ENCODE measurements at places on chromosomes 16 and 17.
A peak's percentile ranks its signal among the peaks of the same experiment; 100 is the strongest.

DNA sequence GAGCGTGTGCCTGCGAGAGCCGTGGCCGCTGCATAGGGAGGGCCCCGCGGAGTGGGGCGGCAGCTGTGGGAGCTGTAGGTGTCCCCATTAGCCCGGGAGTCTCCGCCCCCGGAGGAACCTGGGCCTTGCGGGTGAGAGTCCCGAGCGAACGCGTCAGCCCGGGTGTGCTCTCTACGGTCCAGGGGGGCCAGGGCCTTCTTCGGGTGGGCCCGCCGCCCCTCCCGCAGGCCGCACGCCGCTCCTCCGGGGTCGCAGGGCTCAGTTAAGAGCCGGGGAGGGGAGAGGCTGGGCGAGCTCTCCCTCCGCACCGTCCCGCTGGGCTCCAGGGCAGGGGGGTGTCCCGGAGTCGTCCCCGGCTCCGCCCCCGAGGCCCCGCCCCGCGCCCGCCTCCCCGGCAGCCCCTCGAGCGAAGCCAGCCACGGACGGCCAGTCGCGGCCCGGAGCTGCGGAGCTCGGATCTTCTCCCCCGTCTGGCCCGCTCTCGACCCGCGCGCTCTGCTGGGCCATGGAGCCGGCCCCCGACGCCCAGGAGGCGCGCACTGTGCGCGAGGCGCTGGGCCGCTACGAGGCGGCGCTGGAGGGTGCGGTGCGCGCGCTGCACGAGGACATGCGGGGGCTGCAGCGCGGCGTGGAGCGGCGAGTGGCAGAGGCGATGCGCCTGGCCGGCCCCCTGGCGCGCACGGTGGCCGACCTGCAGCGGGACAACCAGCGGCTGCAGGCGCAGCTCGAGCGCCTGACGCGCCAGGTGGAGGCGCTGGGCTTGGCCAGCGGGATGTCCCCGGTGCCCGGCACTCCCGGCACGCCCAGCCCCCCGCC lies at the start of gene SMTNL2:
TSS of gene SMTNL2 (plus strand) at position 429 of the 816 bp plus-strand sequence. CDS start at position 506, 77 bp downstream.
- DNase-seq: peak; percentile 87
- peak within 1 kb of the TSS; percentile 41 for H3K4me3 ChIP-seq
- no peaks in the 10 kb centered on the region for H3K27me3 ChIP-seq
- peaks cover 5% of the 10 kb centered on the region for H3K4me1 ChIP-seq
- H3K27ac ChIP-seq: peak within 1 kb of the TSS; percentile 81

DNA sequence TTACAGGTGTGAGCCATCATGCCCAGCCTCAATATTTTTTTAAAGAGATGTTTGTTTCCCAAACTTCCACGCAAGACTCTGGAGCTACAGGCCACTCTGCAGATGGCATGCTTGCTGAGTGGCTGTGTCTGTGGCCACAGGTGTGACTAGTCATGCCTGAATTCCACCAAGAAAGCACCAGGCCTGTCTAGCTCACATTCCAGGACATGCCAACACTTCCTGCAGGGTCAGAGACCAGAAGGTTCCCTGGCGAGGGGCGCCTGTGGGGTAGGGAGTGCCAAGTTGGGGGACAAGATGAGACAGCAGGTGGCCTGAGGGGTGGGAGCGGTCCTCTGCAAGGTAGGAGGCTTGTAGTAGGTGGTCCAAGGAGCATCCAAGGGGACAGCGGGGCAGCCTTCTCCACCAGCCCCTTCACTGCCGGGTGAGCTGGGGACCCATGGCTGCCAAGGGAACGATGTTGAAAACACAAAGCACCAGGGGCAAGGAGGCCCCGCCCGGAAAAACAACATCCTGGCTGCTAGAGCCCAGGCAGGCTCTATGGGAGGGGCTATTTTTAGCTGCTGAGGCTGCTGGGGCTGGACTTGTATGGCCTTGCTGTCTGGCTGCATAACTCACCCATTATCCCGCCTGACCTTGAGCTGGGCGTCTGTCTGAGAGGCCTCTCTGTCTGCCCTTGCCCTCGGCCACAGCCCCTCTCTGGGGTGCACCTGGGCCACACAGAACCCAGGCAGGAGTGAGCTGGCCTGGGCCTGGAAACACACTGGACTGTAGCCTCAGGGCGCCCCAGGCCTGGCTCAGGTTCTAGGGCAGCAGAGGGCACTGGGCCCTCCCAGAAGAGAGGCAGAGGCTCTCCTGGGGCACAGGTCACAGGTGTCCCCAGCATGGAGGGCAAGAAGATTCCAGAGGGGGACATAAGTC lies 5.7 kb downstream of the TRIM47 start:
- peaks cover 27% of the 10 kb centered on the region for H3K4me1 ChIP-seq
- peak; percentile 82 for DNase-seq
- no peaks in the 10 kb centered on the region for H3K27me3 ChIP-seq
- no peak overlapping the region for H3K4me3 ChIP-seq

DNA sequence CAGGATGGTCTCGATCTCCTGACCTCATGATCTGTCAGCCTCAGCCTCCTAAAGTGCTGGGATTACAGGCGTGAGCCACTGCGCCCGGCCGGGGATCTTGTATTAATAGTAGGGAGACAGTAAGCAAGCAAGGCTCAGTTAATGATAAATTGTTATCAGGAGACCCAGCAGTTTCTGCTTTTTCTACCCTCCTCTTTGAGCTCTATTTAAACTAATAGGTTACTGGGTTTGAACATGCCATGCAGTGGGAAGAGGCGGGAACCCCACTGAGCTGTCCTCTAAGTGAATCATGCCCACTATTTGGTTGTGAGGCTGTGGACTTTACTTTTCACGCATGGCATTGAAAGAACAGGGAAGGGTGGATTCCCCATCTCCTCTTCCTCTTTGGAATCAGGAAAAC lies 223.9 kb downstream of the WWOX start:
- no peak for DNase-seq
- no peaks in the 10 kb centered on the region for H3K36me3 ChIP-seq
- no peaks in the 10 kb centered on the region for H3K4me1 ChIP-seq
- H3K27ac ChIP-seq: no peak overlapping the region
- H3K4me3 ChIP-seq: no peak overlapping the region

DNA sequence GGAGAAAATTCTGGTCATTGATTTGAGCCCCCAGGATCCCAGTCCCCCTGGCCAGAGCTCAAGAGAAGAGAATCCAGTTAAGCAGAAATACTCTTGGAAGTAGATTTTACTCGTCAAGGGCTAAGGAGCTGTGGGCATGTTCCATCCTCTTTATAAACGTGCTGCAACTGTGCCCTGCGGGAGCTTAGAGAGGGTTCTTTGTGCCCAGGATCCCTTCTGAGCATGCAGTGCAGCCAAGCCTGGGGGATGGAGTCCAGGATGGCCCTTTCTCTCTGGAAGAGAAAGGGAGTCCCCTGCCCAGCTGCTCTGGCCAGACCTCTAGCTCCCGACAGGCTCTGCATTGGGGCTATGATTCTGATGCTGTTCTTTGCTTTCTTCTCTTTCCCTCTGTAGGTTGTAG lies 9.5 kb upstream of the LGALS9 start:
- no peak for DNase-seq
- H3K36me3 ChIP-seq: no peaks in the 10 kb centered on the region
- no peak overlapping the region for H3K4me3 ChIP-seq

DNA sequence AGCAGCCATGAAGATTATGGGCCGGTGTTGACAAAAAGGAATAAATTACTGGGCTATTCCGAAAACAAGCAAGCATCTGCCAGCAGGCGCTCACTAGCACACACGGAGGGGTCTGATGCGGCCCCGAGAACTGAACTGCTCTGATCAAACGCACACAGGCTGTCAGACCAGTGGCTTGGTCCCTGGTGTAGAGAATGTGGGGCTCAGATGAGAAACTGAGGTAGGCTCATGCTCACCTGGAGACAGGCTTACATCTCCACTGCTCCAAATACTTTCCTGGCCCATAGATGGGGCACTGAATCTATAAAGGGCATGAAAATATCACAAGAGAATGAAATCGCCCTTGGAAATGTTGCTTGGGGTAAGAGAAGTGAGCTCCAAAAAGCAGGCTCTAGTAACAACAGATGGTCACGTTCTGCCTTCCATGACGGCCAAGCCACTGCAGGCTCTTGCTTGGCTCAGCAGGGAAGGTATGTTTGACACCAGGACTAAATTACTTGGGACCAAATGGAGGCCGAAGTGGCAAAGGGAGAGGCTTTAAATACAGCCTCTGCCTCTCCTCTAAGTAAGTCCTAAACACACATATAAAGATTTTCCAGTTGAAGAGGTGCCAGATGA lies 5.4 kb downstream of the ABR start:
- no peak overlapping the region for H3K4me3 ChIP-seq
- no peaks in the 10 kb centered on the region for H3K27me3 ChIP-seq
- H3K27ac ChIP-seq: no peak overlapping the region
- no peaks in the 10 kb centered on the region for H3K36me3 ChIP-seq
- peaks cover 6% of the 10 kb centered on the region for H3K4me1 ChIP-seq

- H3K27ac ChIP-seq: no peak overlapping the region
- no peak overlapping the region for H3K4me3 ChIP-seq
- H3K36me3 ChIP-seq: no peaks in the 10 kb centered on the region
- H3K27me3 ChIP-seq: no peaks in the 10 kb centered on the region
Observed at GRCh38 chr16:14241631-14242030, 170.5 kb downstream of the MRTFB start.

All from ovary (tissue), 10 donors.